ENCODE measurements at places on chromosomes 11 and 22.

GRCh38 chr11:10275714-10276113 lies 18.3 kb downstream of the SBF2 start:
- H3K27me3 ChIP-seq, result no peaks in the 10 kb centered on the region
- no peaks in the 10 kb centered on the region for H3K4me1 ChIP-seq
- no peak overlapping the region for H3K27ac ChIP-seq
- DNase-seq, result no peak
- H3K36me3 ChIP-seq, result no peaks in the 10 kb centered on the region
- H3K4me3 ChIP-seq, result no peak overlapping the region

- H3K27ac ChIP-seq, result no peak overlapping the region
- DNase-seq, result no peak
- no peaks in the 10 kb centered on the region for H3K4me1 ChIP-seq
- no peak overlapping the region for H3K4me3 ChIP-seq
Measured at GRCh38 chr22:27310966-27311697, 490.4 kb downstream of the MN1 start.

DNA sequence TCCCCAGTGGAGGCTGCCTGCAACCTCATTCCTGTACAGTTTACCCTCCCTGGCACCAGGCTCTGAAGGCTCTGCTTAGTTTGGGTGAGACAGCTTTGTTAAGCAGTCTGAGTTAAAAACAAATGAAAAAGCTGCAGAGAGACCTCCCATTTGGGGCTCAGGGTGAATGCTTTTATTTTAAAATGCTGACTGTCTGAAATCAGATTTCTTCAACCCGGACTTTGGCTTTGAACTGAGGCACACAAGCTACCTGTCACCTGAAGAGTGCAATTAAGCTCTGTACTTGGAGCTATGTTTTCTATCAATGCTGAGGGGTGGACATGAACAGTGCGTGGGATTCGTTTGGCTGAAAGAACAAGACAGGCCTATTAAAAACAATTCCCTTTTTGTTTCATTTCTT lies 217.5 kb upstream of the SORL1-AS1 start:
- H3K36me3 ChIP-seq, result no peaks in the 10 kb centered on the region
- H3K4me3 ChIP-seq, result no peak overlapping the region
- no peaks in the 10 kb centered on the region for H3K4me1 ChIP-seq

- H3K27ac ChIP-seq, result no peak overlapping the region
- H3K36me3 ChIP-seq, result peaks cover 60% of the 10 kb centered on the region
Measured at GRCh38 chr11:65412271-65413076, 10.1 kb upstream of the NEAT1 start.

DNA sequence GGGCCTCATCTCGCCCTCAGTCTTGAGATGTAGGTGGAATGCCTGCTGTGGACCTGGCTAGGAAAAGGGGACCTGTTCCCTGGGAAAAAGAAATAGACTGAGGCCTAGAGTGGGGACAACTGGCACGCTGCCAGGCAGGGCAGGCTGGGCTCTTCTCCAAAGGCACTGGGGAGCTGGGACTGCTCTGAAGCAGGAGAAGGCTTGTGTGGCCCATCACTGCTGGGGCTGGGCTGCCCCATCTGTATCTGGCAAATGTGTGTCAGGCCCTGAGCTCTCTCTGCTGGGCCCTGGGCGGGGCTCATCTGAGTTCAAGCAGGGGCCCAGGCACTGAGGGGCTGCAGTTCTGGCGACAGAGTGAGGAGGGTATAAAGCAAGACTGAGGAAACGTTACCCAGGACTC lies 32.9 kb downstream of the ARVCF start:
- peaks cover 11% of the 10 kb centered on the region for H3K4me1 ChIP-seq
- DNase-seq, result no peak
- no peaks in the 10 kb centered on the region for H3K36me3 ChIP-seq
- H3K4me3 ChIP-seq, result no peak overlapping the region
- H3K27ac ChIP-seq, result no peak overlapping the region

All from CD14-positive monocyte (primary cell).